ENCODE measurements at places on chromosomes 6 and 20.

GRCh38 chr20:11686820-11687543, 230.7 kb upstream of the BTBD3 start:
- DNase-seq, result peak; percentile 16

GRCh38 chr6:132144456-132144855, 193.3 kb upstream of the CCN2 start:
- no peak for DNase-seq

- no peak for DNase-seq
Observed at GRCh38 chr6:114941078-114941477, 598.3 kb upstream of the HS3ST5 start.

DNA sequence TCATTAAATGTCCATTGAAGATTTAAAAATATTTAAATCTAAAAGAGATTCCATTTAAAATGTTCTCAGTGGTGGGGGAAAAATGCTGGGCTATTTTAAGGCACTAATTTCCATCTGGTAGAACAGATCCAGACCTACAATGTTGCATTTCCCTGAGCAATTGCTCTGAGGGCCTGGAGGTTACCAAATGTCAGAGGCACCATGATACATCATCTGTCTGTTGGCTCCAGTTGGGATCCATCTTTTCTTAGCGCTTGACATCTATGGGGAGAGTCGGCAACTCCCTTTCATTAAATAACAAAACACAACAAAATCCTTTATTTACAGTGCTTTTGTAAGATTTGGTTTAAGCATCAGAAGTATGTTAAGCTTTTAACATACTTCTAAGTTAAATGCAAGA, 224.5 kb downstream of the FOXC1 start:
- DNase-seq, result no peak

- no peak for DNase-seq
Observed at GRCh38 chr20:47249913-47250312, 106.6 kb downstream of the ZMYND8 start.

DNA sequence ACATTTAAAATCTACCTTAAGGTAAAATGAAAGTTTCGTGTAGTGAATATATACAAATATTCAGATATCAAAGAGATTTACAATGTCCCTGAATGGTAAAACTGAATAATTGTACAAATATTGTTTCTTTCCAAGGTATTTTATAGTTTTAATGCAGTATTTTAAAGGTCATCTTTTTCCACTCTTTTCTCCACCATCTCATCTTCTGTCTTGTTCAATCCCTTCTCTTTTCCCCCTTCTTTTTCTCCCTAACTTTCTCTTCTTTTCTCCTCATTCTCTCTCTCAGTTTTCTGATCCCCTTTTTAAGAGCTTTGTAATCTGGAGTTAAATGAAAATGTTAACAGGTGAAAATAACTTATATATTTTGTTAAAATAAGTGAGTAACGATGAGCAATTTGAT, 126.9 kb downstream of the ADGRB3 start:
- DNase-seq, result no peak

DNA sequence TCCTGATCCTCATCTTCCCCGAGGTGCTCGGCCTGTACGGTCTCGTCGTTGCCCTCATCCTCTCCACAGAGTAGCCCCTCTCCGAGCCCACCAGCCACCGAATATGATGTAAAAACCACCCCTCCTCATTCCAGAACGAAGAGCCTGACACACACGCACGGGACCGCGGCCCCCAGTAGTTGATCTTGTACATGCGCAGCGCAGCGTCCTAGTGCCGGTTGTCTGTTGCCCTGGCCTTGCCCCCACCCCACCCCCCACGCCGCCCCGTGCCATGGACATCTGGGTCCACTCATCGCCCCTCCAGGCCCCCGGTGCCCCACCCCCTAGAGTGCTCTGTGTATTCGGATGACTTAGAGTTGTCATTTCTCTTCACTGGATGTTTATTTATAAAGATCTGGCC, 5.2 kb upstream of the PRPH2 start:
- DNase-seq, result no peak

- DNase-seq, result no peak
Observed at GRCh38 chr6:20223141-20223540, 10.9 kb upstream of the MBOAT1 start.

GRCh38 chr6:118744261-118744941, 93.0 kb upstream of the CEP85L start:
- peak; percentile 51 for DNase-seq

- DNase-seq, result no peak
Observed at GRCh38 chr6:166623318-166623717, 3.7 kb downstream of the RPS6KA2 start.

GRCh38 chr20:44215125-44215524, 4.6 kb upstream of the OSER1 start:
- peak; percentile 60 for DNase-seq

DNA sequence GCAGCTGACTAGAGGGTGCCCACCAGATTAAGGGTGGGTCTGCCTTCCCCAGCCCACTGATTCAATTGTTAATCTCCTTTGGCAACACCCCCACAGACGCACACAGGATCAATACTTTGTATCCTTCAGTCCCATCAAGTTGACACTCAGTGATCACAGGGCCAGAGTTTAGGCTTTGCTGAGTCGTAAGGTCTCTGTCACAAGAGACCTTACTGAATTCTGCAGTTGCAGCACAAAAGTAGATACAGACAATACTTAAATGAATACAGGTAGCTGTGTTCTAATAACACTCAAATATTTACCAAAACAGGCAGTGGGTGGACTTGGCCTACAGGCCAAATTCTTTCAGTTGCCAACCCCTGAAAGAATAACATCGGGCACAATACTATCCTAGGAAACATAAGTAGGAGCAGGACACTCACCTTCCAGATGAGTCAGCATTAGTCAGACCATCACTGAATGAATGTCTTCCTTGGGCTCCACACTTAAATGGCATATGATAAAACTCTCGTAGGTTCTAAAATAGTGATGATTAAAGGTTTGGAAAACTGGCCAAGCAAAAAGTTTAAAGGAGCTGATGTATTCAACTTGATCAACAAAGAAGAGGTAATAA, 190.0 kb downstream of the UBE3D start:
- peak; percentile 69 for DNase-seq

GRCh38 chr6:31776989-31777666, at the start of gene VWA7:
Gene VWA7 (minus strand): TSS chr6:31777328. CDS start chr6:31776779, 549 bp downstream.
- DNase-seq, result peak; percentile 54

DNA sequence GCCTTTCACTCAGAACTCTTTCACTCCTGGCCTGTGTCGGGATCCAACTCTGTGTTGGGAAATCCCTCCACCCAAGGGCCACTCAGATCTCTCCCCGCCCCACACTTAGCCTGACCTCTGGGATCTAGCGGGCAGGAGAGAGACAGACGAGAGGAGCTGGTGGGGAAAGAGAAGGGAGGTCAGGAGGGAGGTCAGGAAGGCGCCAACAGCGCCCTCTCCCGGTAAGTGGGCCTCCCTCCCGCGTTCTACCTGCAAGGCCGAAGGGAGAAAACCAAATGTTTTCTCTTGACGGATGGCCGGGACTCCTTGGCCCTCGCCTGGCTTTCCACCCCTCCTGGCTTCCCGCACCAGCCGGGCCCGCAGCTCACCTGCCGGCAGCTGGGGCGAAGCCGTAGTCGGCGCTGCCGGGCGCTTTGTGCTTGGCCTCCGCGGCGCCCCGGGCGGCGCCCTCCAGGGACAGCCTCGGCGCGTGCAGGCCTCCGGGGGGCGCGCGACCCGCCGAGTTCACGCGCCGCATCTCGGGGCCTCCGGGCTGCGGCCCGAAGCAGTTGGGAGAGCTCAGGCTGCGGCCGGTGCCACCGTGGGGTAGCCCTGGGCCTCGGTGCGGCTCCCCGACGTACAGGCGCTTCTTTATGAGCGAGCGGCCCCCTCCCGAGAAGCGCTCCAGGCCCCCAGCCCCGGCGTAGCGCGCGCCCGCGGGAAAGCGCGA, 38.2 kb downstream of the C6orf132 start:
- DNase-seq, result no peak

DNA sequence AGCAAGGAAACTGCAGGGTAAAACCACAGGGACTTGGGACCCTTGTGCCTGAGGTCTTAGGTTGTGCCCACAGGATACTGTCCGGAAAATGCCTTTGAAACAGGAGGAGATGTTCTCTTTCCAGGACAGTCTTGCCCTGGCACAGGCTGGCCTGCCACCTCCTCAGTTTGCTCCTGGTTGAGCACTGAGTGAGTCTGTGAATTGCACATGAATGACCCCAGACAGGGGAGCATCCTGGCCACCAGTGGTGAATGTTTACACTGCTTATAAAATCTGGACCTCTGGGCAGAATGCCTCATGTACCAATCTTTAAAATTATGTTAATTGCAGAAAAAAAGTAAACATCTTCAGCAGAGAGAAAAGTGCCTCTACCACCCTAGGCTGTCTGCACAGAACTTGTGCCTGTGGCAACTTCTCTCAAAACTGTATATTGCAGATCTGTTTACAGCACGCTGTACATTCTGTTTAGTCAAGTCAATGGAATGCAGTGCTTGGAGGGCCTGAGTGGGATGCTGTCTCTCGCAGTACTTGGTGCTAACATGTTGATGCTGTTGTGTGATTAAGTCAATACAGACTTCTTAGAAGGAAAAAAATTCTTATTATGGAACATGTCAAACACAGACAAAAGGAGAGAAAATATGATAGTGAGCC, 242.1 kb downstream of the SOD2 start:
- DNase-seq, result no peak

- DNase-seq, result peak; percentile 79
Observed at GRCh38 chr6:113879186-113880096, 22.3 kb downstream of the MARCKS start.

Measured in ACHN (cell line).